ENCODE measurements at places on chromosomes 13 and 19.

DNA sequence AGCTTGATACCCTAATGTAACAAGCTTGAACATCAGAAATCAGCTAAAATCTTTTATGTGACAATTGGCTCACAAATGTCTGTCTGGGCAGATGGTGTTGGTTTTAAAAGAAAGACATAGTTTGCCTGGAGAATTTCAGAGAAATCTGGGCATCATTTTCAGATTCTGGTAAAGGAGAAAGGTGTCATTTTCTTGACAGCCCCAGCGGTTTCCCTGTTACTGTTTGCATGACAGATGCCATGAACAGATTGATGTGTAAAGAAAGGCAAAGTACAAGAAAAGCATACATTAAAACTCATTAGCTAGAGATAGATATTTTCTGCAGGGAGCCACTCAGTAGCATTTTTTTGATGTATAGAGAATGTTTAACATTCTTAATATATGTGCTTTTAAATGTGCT lies 987.9 kb downstream of the OLFM4 start:
- no peaks in the 10 kb centered on the region for H3K36me3 ChIP-seq
- H3K4me3 ChIP-seq, result no peak overlapping the region
- no peaks in the 10 kb centered on the region for H3K4me1 ChIP-seq
- no peak overlapping the region for H3K27ac ChIP-seq
- no peaks in the 10 kb centered on the region for H3K27me3 ChIP-seq

DNA sequence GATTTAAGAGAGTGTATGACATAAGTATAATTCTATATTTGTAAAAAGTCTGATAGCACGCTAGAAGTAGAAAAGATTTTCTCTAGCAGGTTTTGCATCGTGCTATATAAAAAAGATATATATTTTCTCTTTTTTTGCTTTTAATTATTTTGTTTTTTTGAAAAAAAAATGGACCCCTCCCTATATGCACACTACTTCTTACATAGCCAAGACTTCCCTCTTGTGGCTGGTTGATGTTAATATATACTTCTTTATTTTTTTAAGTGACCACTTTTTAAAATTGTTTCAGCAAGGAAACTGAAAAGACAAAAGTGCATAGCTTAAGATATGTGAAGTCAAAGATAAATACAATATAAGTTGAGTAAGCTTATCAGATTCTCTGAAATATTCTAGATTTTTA lies 1202.8 kb downstream of the DIAPH3 start:
- peaks cover 3% of the 10 kb centered on the region for H3K36me3 ChIP-seq
- no peaks in the 10 kb centered on the region for H3K27me3 ChIP-seq
- no peak overlapping the region for H3K4me3 ChIP-seq
- no peak overlapping the region for H3K27ac ChIP-seq
- H3K4me1 ChIP-seq, result no peaks in the 10 kb centered on the region

DNA sequence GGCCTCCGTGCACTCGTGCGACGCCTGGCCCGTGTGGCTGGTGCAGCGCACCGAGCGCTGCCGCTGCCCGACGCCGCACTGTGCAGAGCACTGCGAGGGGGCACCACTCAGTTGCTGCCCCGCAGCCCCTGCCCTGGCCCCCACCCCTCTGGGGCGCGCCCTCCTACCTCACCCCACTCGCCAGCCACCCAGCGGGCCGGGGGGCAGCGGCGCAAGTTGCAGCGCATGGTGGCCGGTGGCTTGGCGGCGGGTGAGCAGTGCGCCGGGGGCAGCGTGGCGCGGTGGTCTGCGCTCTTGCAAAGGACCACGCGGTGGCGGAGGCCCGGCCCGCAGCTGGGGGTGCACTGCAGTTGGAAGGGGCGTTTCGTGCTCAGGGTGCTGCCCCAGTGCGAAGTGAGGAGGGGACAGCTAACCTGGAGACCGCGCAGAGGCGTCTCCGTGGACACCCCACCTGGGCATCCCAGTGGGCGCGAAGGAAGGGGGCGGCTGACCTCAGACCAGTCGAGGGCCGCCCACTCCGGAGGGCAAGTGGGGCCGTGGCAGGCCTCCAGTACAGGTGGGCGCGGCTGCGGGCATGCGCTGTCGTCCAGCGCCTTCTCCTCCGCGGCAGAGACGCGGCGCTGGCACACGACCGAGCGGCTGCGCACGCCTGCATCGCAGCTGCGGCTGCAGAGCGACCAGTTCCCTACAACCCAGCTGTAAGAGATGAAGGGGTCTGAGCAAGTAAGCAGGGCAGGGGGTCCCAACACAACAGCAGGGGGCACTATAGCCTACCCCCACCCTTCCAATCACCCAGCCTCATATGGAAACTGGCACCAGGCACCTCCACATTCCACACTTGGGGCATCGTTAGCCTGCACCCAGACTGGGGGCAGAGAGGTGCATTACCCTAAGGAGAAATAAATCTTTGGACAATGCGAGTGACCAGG lies 8.0 kb upstream of the MYO1F start:
- no peak for DNase-seq
- H3K27ac ChIP-seq, result no peak overlapping the region
- no peak overlapping the region for H3K4me3 ChIP-seq
- no peaks in the 10 kb centered on the region for H3K4me1 ChIP-seq

GRCh38 chr13:101845245-101846020 lies 393.0 kb downstream of the ITGBL1 start:
- H3K4me3 ChIP-seq, result no peak overlapping the region
- H3K27me3 ChIP-seq, result no peaks in the 10 kb centered on the region
- no peak for DNase-seq
- no peaks in the 10 kb centered on the region for H3K36me3 ChIP-seq

- no peak overlapping the region for H3K27ac ChIP-seq
- H3K4me1 ChIP-seq, result no peaks in the 10 kb centered on the region
- H3K27me3 ChIP-seq, result no peaks in the 10 kb centered on the region
These were observed 46.5 kb downstream of the TMEM255B start for GRCh38 chr13:113805431-113806103.

- H3K4me1 ChIP-seq, result peaks cover 4% of the 10 kb centered on the region
- no peaks in the 10 kb centered on the region for H3K27me3 ChIP-seq
- no peak overlapping the region for H3K27ac ChIP-seq
- H3K4me3 ChIP-seq, result no peak overlapping the region
- no peaks in the 10 kb centered on the region for H3K36me3 ChIP-seq
- no peak for DNase-seq
These were observed 175.2 kb downstream of the LMO7 start for GRCh38 chr13:75811361-75811760.

DNA sequence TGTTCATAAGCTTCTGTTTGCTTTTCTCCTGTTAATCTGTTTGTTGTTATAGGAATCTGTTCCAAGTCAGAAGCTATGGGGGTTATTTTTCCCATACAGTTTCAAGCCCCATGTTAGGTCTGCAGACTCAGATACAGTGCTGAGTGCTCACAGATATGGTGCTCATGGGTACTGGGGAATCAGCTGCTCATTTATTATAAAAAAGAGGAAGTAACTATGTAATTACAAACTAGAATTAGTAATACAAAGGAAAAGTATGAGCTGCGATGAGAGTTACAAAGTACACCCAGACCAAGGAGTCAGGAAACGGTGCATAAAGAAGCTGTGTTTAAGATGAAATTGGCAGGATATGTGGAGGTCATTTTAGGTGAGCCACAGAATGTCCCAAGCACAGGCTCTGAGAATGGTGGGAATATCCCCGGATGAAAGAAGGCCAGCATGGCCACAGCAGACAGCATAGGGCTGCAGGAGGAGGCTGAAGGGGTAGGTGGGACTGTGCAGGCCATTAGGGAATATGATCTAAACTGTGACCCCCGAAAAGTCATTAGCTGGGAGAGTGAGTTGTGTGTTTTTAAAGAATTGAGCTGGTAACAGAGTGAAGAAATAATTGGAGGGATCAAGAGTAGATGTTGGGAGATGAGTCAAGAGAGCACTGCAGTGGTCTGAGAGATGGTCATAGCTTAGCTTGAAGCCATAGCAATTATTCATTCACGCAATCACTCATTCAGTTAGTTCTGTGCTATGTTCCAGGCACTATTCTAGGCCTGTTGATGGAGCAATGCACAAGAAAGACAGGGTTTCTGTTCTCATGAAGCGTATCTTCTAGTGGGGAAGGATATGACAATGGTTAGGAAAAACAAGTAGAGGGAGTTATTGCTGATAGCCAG lies 177.4 kb upstream of the UBL3 start:
- no peak overlapping the region for H3K4me3 ChIP-seq
- DNase-seq, result no peak
- peaks cover 4% of the 10 kb centered on the region for H3K4me1 ChIP-seq
- no peaks in the 10 kb centered on the region for H3K36me3 ChIP-seq

DNA sequence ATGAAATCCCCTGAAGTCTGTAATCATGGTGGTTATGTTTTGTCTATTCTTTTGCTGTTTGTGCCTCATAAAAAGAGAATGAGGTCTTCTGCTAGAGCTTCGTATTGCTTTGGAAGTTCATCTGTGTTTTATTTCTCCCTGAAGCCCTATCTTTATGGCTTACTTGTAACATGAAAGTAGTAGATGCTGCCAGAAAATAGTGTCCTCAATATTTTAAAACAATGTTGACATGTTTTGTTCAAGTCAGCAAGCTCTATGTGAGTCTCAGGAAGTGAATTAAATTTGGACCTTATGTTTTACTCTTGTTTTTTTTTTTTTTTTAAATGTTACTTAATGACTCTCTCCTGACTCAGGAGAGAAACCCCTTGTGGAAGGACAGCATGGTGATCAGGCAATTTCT lies 130.5 kb downstream of the B3GLCT start:
- no peaks in the 10 kb centered on the region for H3K4me1 ChIP-seq
- H3K36me3 ChIP-seq, result no peaks in the 10 kb centered on the region
- no peaks in the 10 kb centered on the region for H3K27me3 ChIP-seq
- DNase-seq, result no peak
- no peak overlapping the region for H3K4me3 ChIP-seq

GRCh38 chr19:50340331-50340730 lies 11.2 kb upstream of the KCNC3 start:
- H3K27me3 ChIP-seq, result no peaks in the 10 kb centered on the region
- peaks cover 2% of the 10 kb centered on the region for H3K4me1 ChIP-seq
- no peak overlapping the region for H3K27ac ChIP-seq
- no peak for DNase-seq
- H3K36me3 ChIP-seq, result peaks cover 20% of the 10 kb centered on the region
- no peak overlapping the region for H3K4me3 ChIP-seq

DNA sequence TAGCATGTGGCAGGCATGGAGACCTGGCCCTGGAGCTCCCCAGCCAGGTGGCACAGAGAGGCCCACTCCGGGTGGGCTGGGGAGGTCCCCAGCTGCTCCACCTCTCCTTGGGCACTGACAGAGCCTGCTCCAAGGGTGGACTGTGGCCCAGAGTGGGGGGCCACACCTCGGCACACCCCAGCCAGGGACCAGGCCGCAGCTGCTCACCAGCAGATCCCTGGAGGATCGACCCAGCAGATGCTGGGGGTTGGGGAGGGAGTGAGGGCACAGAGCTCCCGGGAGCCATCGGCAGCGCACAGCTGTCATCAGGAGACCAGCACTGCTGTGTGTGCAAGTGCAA lies 72.0 kb upstream of the KCTD15 start:
- H3K4me3 ChIP-seq, result no peak overlapping the region
- H3K4me1 ChIP-seq, result peaks cover 13% of the 10 kb centered on the region
- peaks cover 10% of the 10 kb centered on the region for H3K27me3 ChIP-seq

- peaks cover 6% of the 10 kb centered on the region for H3K27me3 ChIP-seq
- no peak overlapping the region for H3K4me3 ChIP-seq
These were observed 45.2 kb upstream of the URI1 start for GRCh38 chr19:29896802-29897201.

- H3K27ac ChIP-seq, result no peak overlapping the region
- no peaks in the 10 kb centered on the region for H3K27me3 ChIP-seq
- no peaks in the 10 kb centered on the region for H3K4me1 ChIP-seq
- H3K36me3 ChIP-seq, result no peaks in the 10 kb centered on the region
- H3K4me3 ChIP-seq, result no peak overlapping the region
These were observed 45.2 kb upstream of the HMGB1 start for GRCh38 chr13:30510811-30511371.

DNA sequence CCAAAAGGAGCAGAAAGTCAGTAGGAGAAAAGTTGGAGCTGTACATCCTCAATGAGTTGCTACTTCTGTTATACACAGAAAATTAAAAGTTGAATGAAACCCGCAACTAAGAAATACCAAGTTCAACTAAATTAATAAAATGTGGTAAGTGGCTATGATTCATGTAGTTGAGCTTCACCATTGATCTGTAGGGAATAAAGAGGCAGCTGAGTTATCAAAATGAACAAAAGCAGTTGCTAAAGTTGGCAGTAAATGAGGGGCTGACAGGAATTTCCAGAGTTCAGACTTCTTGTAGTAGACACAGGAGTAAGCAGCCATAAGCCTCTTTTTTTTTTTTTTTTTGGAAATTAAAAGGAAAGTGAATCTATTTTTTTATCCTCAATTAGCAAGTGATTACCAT lies 234.6 kb downstream of the POSTN start:
- no peaks in the 10 kb centered on the region for H3K27me3 ChIP-seq
- H3K4me1 ChIP-seq, result no peaks in the 10 kb centered on the region
- no peak for DNase-seq
- H3K36me3 ChIP-seq, result no peaks in the 10 kb centered on the region
- H3K27ac ChIP-seq, result no peak overlapping the region

- H3K4me1 ChIP-seq, result peaks cover 5% of the 10 kb centered on the region
- DNase-seq, result no peak
- H3K4me3 ChIP-seq, result no peak overlapping the region
- no peaks in the 10 kb centered on the region for H3K27me3 ChIP-seq
- H3K36me3 ChIP-seq, result peaks cover 4% of the 10 kb centered on the region
These were observed 22.4 kb downstream of the GTF2F2 start for GRCh38 chr13:45142440-45143345.
